ENCODE measurements at places on chromosomes 5 and 9. TPM values are rescaled to one million over a fixed set of nuclear protein-coding genes. Genes with fewer than 3 reads are reported as not detected.

Gene EDIL3
- total RNA-seq = not detected

Gene WASHC1
- total RNA-seq = 41.9 TPM

Gene SCGB3A1
- not detected for total RNA-seq

Gene CCIN
- not detected for total RNA-seq

Gene TEX48
- not detected for total RNA-seq

Gene TERT
- total RNA-seq = 2.7 TPM

Gene CERCAM
- 0.72 TPM for total RNA-seq

Gene CYLC2
- not detected for total RNA-seq

Gene SLC6A3
- total RNA-seq = not detected

Gene BNC2
- 0.16 TPM for total RNA-seq

Gene MARCOL
- total RNA-seq = not detected

Gene CCNJL
- not detected for total RNA-seq

Gene GBGT1
- 3.4 TPM for total RNA-seq

Gene HNRNPA0
- total RNA-seq = 40.2 TPM

Gene P4HA2
- total RNA-seq = 0.30 TPM

Gene PNPLA7
- total RNA-seq = 16.2 TPM

- DNase-seq = no peak
Measured at GRCh38 chr5:32058101-32058500, 116.0 kb downstream of the GOLPH3 start.

- DNase-seq = no peak
Measured at GRCh38 chr5:124303366-124303765, 443.1 kb downstream of the ZNF608 start.

DNA sequence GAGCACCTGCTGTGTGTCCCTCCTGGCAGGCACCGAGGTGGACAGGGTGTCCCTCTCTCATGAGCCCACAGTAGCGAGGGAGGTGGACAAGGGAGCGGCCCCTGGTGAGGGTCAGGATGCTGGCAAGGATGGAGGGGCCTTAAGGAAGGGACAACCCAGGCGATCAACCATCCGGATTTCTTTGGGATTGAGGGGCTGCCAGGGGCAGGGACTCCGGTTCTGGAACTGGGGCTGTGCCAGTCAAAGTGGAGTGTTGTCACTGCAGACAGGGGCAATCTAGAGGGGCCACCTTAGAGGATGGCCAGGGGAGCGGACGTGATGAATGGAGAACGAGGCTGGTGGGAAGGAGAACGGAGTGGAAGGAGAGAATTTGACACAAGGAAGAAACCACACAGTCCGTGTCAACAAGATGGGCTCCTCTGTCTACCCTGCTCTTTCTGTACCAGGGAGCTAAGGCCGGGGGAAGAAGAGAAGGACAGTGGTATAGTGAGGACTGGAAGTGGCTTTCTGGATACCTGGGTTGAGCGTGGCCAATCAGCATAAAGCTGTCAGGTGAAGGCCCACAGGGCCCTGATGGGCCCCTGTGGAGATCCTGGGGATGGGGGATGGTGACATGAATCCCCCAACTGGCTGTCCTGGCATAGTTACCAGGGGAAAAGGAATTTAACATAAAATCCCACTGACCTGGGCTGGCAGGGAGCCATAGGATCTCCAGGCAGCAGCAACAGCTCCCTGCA, 4.2 kb upstream of the WDR5 start:
- DNase-seq = no peak

DNA sequence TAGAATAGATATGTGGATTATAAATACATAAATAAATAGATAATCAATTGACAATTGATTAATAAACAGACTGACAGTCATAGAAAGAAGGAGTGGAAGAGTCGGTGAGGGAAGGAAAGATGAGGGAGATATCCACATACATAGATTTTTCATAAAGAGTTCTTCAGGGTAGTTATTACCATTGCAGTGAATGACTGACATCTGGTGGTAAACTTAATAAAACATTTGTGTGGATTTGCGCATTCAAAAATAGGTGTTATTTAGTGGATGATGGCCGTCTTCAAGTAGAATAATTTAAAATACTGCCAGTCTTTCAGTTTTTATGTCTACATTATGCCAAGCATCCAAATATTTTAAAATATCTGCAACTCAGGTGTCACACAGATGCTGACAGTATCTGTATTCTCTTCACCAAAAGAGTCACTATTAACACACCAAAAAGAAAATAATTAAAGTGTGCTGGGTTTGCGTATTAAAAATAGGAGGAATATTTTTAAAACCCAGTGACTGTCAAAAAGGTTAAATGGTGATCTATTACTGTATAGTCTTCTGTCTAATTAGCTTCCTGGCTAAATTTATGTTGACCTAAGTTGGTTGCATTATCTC, 78.8 kb downstream of the GIN1 start:
- DNase-seq = no peak

DNA sequence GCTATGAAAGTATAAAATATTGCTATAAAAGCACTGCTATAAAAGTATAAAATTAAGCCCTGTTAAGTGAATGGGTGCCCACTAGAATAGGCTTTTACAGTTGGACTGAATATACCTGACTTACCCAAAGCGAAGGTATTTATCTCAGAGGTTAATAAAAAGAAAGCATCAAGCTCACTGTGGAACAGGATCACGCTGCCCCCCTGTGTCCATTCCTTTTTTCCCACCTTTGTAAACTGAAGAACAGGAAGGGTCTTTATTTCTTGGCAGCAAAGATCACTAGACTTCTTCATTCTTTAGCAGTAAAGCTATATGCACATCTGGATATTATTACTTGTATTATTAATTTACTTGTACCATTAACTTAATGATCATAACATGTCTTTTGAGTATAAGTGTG, 22.1 kb upstream of the PLPP6 start:
- no peak for DNase-seq

GRCh38 chr5:65334077-65334476, 147.6 kb downstream of the ADAMTS6 start:
- no peak for DNase-seq

- no peak for DNase-seq
Measured at GRCh38 chr9:133210609-133211008, 1.6 kb upstream of the OBP2B start.

DNA sequence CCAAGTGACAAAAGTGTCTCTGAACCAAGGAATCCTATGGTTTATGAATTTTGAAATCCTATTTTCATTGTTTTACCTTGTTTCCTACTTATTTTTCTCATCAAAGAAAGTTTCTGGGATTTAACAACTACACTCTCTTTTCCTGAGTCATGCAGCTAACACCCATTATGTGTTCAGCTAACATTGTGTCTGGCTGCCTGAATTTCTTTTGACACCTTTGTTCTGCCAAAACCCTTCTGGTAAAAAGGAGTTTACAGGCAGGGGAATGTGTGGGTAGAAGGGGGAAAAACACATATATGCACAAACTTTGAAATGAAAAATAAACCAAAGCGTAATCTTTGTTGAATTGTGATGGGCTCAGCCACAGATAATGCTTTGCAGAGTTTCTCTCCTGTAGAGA, 146.2 kb downstream of the COX7C start:
- DNase-seq = no peak

GRCh38 chr5:172640822-172641358, at the start of gene NEURL1B:
TSS of gene NEURL1B (plus strand) at chr5:172641263. CDS start at chr5:172641407, 144 bp downstream.
- DNase-seq = peak; percentile 11

DNA sequence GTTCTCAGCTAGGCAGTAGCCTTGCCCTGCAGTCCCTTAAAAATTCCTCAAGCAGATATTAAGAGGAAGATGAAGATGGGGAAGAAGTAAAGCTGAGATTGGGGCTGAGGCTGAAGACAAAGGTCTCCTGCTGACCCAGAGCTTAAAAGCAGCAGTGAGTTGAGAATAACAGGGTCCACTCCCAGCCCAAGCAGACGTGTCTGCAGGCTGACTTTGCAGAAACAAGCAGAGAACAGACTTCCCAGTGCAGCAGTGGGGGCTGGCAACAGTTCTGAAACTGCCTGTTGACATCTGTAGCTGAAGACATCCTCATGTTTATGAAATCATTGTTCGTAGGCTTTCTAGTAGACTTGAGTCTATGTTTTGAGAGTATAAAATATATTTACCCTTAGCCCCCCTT, 1.1 kb downstream of the CTXN3 start:
- DNase-seq = no peak

- no peak for DNase-seq
Measured at GRCh38 chr5:88677943-88678769, 204.8 kb downstream of the MEF2C start.

- no peak for DNase-seq
Measured at GRCh38 chr5:159184236-159184635, 25.1 kb downstream of the RNF145 start.

DNA sequence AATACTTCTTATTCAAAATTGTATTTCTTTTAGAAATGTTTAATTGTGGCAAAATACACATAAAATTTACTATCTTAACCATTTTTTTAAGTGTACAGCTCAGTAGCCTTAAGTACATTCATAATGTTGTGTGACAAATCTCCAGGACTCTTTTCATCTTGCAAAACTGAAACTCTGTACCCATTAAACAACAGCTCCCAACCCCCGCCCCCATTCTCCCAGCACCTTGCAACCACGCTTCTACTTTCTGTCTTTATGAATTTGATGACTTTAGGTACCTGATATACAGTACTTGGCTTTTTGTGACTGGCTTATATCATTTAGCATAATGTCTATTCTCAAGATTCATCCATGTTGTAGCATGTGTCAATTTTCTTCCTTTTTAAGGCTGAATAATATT, 2.8 kb upstream of the IL5 start:
- no peak for DNase-seq

DNA sequence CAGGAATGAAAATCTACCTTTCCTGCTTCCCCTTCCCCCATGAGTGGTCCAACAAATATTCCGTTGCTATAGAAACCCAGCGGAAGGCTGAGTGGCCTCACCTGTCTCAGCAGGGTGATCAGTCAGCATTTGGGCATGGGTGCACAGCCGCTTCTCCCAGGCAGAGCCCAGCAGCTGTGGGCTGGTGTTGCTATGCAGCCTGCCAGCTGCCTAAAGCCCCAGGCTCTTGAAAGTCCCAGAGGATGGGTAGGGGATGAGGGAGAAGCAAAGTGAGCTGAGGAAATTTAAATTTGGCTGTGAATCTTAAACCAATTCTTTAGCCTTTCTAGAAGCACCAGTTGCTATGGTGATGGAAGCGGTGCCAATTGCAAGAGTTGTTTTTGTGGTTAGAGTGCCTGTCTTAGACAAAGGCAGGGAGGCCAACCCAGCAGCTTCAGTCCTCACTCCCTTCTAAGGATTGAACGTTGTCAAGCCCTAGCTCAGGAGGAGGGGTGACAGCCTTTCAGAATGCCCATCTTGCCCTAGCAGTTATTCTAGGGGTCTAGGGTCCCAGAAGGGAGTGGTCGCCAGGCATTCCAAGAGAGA, 151.5 kb upstream of the PITX1 start:
- peak; percentile 37 for DNase-seq

- DNase-seq = no peak
Measured at GRCh38 chr5:148162038-148162437, 6.3 kb upstream of the SPINK14 start.

GRCh38 chr9:36823466-36823865, 210.6 kb downstream of the PAX5 start:
- DNase-seq = no peak

DNA sequence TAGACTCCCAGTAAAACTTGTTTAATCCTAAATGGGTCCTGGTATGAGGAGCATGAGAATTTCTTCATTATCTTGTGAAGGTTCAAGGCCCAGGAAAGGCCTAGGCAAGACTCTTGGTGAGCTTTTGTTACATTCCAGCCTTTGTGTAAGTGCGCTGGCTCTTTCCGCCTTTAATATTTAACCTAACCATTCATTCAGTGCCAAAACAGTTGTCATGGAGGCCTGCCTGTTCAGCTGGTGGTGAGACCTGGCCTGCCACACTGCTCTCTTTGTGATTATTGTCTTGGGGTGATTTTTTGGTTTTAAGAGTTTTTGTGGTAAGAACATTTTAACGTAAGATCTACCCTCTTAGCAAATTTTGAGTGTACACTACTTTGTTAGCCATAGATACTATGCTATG, 127.5 kb upstream of the WWC1 start:
- DNase-seq = no peak

- DNase-seq = no peak
Measured at GRCh38 chr5:1437876-1438559, 7.2 kb downstream of the SLC6A3 start.

GRCh38 chr9:38315085-38315595, 77.4 kb upstream of the ALDH1B1 start:
- no peak for DNase-seq
